Stimulated activated CD4-positive, alpha-beta T cell treated with anti-CD3 and anti-CD28 coated beads, Interleukin-4, amount 100 ng/mL, for 1 hour (primary cell): ENCODE measurements at places on chromosomes 1 and 21.
A peak's percentile ranks its signal among the peaks of the same experiment; 100 is the strongest.

GRCh38 chr21:35294231-35294898, 245.3 kb upstream of the RUNX1 start:
- no peak for DNase-seq

- DNase-seq, result peak; percentile 55
Measured at GRCh38 chr1:112803906-112804762, 89.0 kb upstream of the PPM1J start.

GRCh38 chr1:227299688-227300087, 18.6 kb downstream of the CDC42BPA start:
- DNase-seq, result no peak

GRCh38 chr1:19359357-19359756, 47.2 kb downstream of the SLC66A1 start:
- no peak for DNase-seq

DNA sequence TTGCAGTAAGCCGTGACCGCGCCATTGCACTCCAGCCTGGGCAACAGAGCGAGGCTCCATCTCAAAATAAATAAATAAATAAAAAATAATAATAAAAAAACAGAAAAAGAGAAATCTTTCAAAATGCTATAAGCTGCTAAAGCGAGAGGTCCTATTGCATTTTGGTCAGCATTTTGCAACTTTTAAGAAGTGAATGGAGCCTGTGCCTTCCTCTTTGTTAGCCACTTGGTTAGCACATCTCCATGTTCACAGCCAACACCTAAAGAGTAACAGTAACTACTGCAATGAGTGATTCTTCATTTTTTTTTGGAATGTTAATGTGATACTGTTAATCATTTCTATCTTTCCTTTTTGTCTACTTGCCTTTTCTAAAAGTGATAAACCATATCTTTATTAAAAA, 80.6 kb downstream of the ERG start:
- no peak for DNase-seq
